NCI-H1417 treated with DMSO at 0.1 percent for 48 hours (cell line): ENCODE measurements at places on chromosomes 5 and 9.

- DNase-seq = no peak
Measured at GRCh38 chr9:71736236-71736635, 32.1 kb downstream of the CEMIP2 start.

- no peak for DNase-seq
Measured at GRCh38 chr9:35870351-35870923, at the start of gene OR13J1. TSS of gene OR13J1 (minus strand) at chr9:35870401. CDS start at chr9:35870401, 0 bp downstream.

- DNase-seq = no peak
Measured at GRCh38 chr5:14665101-14665822, 744 bp downstream of the OTULIN start.

- DNase-seq = no peak
Measured at GRCh38 chr9:4223312-4223833, 76.5 kb downstream of the GLIS3 start.

- no peak for DNase-seq
Measured at GRCh38 chr9:3478549-3478953, 47.2 kb downstream of the RFX3 start.
